Activated CD8-positive, alpha-beta memory T cell treated with anti-CD3 and anti-CD28 coated beads for 1 hour (primary cell): ENCODE measurements at places on chromosomes 1 and 21.

DNA sequence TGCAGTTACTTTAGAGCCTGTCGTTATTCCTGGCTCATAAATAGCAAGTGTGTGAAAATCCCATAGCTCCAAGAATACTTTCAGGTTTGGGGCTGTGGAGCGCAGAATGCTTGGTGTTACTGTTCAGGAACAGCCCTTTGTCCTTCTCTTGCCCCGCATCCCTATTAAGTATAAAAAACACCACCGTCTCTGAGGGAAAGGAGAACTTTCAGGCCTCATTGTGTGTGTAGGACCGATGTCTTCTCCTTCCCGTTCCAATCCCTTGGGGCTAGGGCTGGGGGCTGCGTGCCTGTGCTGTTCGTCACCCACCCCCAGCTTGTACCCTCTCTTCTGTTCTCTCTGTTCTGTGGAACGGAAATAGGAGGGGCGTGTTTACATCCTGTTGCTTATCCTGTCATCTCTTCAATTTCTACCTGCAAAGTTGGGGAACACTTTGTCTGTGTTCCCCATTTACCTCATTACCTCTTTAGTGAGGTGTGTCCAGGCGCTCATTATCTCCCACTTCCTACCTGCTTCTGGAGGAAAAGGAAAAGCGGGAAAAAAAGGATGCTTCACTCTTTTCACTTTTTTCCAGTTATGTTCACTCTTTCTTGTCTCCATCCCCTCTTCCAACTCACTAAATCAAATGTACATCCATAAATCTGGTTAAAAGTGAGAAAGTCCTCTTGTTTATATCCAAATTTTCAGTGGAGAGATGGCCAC, 788 bp upstream of the TXNIP start:
- DNase-seq = peak; percentile 17

DNA sequence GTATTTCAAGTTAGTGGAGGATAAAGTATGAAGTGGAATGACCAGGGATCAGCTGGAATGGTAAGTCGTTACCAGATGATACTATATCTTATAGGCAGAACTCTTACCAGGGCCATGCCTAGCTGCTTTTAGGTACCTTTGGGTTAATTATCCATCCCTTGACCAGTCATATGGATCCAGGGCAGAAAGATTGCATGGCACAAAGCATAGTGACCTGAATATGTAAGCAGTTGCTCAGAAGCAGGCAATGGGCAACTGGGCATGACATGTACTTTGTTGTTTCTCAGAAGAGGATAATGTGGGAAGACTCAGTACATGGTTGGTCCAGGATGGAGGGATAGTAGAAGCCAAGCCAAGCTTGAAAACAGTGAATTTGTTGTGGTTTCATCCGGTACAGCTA, 87.2 kb downstream of the CLEC20A start:
- no peak for DNase-seq

DNA sequence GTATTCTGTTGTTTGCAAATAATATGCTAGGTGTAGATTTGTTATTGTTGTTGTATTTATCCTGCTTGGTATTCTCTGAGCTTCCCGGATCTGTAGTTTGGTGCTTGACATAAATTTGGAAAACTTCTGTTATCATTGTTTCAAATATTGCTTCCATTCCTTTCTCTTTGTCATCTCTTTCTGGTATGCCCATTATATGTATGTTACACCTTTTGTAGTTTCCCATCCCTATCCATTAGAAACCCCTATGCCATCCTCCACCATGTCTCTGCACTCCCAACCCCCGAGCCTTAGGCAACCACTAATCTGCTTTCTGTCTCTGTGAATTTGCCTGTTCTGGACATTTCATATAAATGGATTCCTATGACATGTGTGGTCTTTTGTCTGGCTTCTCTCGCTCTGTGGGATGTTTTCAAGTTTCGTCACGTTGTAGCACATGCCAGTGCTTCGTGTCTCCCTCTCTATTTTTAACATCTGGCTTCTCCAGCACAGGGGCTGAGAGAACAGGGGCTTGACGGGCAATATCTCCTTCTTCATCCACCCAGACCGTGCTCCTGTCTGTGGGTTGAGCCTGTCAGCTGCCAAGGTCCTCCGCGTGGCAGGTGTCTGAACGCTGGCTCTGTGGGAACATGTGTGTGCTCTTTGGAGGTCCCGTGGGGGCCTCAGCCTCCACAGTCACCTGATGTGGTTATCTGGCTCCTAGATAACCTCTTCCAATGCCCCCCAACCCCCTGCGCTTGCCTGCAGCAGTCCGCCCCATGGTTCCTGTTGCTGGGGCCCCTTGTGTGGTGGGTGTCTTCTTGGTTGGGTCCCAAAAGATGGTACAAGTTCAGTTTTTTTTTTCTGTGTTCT, 32.8 kb upstream of the MAN1C1 start:
- DNase-seq = no peak

- no peak for DNase-seq
Measured at GRCh38 chr1:24316645-24317044, 2.5 kb upstream of the GRHL3 start.

GRCh38 chr21:45598109-45598508, 45.4 kb upstream of the PCBP3 start:
- no peak for DNase-seq

GRCh38 chr1:219465212-219466093, 147.5 kb downstream of the ZC3H11B start:
- no peak for DNase-seq
